HuH-7.5 (cell line): ENCODE measurements at places on chromosomes 13 and 19.

DNA sequence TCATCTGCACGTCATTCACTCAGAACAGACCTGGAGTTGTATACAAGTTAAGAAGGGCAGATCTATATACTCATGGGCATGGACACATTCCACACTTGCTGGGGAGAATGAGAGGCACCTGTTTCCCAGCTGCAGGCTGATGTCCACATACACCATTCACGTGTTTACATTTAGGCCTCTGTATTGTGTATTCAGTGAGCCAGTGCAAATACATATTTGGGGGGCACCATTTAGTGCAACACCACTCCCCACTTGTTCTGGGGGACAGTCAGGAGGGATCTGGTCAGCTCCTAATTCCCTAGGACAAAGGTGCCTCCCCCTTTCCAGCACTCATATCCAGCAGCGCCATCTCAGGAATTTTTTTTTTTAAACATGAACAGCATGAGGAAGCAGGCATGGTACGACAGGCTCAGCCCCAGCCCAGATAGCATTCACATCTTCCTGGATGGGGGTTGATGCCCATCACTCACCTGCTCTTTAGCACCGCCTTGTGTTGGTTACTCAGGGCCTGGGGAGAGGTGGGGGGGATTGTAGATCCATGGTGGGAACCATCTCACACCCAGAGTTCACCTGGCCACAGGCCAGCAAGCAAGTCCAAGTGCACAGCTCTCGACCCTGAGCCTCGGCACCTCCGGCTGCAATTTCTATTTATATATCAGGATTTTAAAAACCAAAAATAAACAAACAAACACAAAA, 56.9 kb upstream of the ZNF254 start:
- no peak for DNase-seq

- no peak for DNase-seq
Observed at GRCh38 chr13:40878823-40879222, 89.4 kb downstream of the SLC25A15 start.

DNA sequence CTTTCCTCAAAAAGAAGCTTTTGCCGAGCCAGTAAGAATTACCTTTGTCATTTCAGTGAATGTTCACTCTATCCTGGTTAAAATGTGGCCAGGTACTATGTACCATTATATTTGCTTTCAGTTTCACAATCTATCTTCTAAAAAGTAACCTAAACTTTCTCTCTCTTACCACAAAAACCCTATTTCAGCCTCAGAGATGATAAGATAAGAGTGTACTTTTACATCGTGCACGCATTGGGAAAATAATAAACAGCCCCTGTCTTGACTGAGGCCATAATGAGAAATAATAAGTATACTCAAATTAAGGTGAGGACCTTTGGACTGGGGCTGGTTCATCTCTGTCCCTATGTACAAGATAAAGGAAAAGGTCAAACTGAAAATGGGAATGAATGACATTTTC, 77.7 kb downstream of the ZNF726 start:
- DNase-seq = no peak

DNA sequence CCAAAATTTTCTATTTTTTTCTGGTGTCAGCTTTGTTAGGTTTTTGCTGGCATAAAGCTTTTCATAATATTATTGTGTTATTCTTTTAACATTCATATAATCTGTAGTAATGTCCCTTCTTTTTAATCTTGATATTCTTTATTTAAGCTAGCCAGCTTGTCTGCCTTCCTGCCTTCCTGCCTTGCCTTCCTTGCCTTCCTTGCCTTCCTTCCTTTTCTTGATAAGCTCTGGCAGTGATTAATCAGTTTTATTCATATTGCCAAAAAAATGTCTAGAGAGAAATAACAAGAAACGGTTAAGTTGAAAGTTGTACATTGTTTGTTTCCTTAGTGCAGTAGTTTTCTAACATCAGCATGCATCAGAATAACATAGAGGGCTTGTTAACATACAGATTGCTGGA, 257.5 kb downstream of the MAB21L1 start:
- no peak for DNase-seq

DNA sequence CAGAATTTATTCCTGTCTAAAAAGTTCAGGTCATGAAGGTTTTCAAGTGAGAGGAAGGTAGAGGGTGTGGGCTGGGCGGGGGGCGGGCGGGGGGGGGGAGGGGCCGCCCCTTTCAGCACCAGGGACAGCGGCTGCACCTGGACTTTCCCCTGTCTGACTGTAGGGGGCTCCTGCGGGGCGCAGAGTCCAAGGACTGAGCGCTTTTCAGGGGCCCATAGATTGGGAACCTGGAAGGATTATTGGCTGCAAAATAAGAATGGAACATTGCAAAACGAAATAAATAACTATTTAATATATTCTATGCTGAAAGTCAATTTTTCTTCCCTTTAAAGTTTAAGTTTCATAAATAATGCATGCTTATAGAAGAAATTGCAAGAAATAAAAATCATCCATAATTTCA, 8.9 kb upstream of the CYP4F3 start:
- DNase-seq = peak; percentile 49

GRCh38 chr19:57830071-57830602, at the start of gene ZNF587B:
ZNF587B (plus strand) TSS chr19:57830299; CDS start chr19:57830529, 230 bp downstream.
- DNase-seq = no peak

GRCh38 chr13:106432636-106433035, 102.8 kb downstream of the EFNB2 start:
- DNase-seq = no peak

DNA sequence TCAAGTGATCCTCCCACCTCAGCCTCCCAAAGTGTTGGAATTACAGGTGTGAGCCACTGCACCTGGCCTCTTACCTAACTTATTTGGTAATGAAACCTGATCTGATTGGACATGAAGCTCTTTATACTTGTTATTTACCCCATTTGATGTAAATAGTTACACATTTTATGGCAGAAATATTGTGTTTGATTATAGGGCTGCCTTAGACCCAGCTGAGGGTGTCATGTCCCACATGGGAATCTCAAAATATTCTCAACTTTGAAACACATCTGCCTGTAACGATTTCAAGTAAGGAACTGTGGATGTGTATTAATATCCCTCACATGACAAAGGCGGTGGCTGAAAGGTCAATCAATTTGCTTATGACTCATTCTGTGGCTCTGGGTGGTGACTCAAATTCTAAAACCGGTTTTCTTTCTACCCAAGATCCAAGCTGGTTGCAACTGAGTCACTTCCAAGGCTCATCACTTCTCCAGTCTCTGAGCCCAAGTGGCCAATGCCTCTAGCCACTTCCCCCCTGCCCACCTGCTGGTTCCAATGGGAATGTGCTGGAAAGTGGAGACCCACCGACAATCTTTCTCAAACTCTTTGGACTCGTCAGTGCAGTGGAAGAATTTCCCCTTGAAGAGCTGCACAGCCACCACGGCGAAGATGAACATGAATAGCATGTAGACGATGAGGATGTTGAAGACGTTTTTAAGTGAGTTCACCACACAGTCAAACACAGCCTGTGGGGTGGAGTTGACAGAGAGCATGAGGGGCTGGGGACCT, 110.9 kb downstream of the IER2 start:
- DNase-seq = no peak

DNA sequence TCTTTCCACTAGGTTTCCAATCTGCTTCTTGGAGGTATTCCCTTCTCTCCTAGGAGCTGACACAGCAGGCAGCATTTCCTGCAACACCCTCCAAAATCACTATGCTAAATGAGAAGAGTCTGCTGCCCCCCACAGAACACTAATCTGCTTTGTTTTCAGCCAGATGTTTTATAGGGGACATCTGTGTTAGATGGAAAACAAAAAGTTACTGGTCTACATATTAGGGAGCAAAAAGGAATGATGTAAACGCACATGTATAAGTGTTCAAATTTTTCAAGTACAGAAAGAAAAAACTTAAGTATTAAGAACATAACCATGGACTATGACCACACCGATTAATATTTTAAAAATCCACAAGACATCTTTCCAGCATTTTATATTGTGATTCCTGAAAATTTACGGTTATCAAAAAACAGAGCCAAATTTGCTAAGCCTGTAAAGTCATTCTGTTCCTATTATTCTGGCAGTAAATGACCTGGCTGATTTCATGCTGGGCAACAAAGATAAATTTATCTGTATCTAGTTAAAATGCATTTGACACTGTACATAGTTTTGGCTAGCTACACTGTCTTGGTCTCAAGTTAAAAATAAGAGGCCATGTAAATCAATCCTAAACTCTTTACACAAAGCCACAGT, 63.3 kb downstream of the DCLK1 start:
- no peak for DNase-seq

- DNase-seq = no peak
Observed at GRCh38 chr13:100976993-100977392, 302.4 kb upstream of the TMTC4 start.

- DNase-seq = no peak
Observed at GRCh38 chr13:78709028-78709427, 50.1 kb upstream of the OBI1 start.

DNA sequence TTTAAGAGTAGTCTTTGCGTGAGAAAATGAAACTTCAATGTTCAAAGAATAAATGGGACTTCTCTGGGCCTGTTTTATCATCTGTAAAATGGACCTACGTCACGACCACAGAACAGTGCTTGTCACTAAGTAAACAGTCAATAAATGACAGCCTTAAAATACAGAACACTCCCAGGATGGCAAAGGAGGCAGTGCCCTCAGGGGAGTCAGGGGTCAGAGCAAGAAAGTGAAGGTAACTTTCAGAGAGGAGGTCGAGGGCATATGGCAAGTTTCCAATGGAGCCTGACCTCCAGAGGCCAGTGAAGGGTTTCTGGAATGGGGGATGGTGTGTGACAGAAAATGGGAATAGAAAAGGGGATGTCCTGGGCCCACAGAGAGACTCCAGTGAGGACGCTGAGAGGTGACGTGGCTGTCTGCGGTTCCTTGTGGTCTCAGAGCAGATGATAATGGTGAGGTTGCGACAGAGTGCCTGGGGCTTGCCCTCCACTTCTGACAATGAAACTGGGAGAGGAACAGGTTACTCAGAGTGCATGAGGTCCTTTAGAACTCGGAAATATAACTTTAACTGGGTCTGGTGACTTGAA, 91.8 kb downstream of the UBL3 start:
- DNase-seq = peak; percentile 18

DNA sequence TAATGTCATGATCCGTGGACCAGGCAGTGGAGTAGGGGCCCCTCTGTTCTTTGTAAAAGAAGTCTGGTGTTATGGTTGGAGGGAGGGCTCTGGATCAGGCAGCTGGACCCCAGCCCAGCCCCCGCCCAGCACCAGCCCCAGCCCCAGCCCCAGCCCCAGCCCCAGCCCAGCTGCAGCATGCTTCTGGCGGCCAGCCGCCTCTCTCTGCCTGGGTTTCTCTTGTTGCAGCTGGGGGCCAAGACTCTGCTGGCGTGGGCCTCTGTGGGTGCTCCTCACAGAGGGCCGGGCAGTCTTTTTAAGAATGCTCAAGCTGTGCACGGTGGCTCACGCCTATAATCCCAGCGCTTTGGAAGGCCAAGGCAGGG, 17.9 kb downstream of the DOT1L start:
- no peak for DNase-seq

- DNase-seq = no peak
Observed at GRCh38 chr13:70518081-70518480, 409.8 kb upstream of the KLHL1 start.

DNA sequence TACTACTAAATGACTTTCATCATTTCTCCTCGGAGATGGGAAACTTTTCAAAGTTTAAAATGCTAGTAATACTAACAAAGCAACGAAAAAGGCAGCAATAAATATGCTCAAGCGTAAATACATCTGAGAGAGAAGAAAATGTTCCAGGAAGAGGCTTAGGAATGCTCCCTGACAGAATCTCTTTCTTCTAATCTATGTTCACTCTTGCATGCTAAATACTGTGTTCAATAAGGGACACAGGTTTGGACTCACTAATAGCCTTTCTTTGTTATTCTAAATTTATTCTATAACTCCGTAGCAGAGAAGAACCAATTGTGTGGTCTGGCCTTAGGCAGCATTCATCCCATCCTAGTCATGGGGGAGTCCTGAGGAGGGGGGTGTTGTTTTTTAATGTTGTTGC, 823.0 kb downstream of the PCDH9 start:
- DNase-seq = no peak

DNA sequence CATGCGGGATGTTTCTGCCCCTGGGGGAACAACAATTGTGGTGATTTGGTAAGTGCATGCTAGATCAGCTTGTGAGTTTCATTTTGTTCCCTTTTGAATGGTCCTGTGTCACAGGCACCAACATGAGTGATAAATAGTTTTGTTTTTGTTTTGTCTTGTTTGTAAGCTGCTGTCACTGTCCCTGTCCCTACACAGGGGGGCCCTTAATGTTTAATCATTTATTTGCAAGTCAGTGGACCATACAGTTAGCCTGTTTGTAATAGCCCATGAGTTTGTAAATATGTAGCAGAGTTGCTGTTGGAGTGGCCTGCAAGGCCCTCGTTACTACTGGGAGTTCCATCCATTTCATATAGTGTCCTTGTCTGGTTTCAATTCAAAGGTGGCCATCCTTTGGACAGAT, 979.6 kb upstream of the SPRY2 start:
- DNase-seq = no peak

- no peak for DNase-seq
Observed at GRCh38 chr13:81140675-81141074, 799.7 kb upstream of the SPRY2 start.

DNA sequence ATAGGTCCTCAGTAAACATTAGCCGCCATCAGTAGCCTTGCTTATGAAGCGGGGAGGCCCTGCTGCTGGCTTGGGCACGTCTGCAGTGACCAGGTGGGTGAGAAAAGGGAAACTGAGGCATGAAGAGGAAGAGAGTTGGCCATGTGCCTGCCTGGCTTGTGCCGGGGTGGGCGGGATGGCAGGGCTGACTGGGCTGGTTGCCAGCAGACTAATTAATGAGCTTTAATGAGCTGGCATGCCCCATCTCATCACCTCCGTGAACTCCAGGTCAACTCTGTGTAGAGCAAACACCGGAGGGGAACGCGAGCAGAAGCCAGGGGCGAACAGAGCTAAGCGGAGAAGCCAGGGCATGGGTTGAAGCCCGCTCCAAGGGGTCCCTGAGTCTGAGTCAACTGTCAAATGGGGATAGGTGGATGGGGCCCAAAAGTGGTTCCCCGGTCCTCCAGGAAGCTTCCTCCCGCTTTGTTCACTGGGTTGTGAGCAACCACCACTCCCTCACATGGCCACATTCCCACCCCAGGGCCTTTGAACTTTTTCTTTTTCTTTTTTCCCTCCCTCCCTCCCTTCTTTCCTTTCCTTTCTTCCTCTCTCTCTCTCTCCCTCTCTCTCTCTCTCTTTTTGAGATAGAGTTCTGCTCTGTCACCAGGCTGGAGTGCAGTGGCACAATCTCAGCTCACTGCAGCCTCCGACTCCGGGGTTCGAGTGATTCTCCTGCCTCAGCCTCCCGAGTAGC, 8.7 kb downstream of the NR2F6 start:
- DNase-seq = no peak

GRCh38 chr19:7869910-7870511, 4.2 kb downstream of the PRR36 start:
- peak; percentile 78 for DNase-seq
